ENCODE measurements at places on chromosomes 7 and 10. TPM values are rescaled to one million over a fixed set of nuclear protein-coding genes. Genes with fewer than 3 reads are reported as not detected.

The ZPBP gene
- not detected for total RNA-seq

The GHRHR gene
- total RNA-seq = not detected

The TBX20 gene
- 1.5 TPM for total RNA-seq

The GIMAP5 gene
- total RNA-seq = 1.2 TPM

The NCF1 gene
- not detected for total RNA-seq

The FAS gene
- 30.3 TPM for total RNA-seq

The KLLN gene
- total RNA-seq = not detected

The CTAGE6 gene
- not detected for total RNA-seq

The CHPF2 gene
- 26.0 TPM for total RNA-seq

The TRPV5 gene
- not detected for total RNA-seq

The PNLIPRP1 gene
- total RNA-seq = not detected

The FKBP6 gene
- not detected for total RNA-seq

The FFAR4 gene
- not detected for total RNA-seq

All from H4 (cell line).